ENCODE measurements at places on chromosomes 6 and 20.

DNA sequence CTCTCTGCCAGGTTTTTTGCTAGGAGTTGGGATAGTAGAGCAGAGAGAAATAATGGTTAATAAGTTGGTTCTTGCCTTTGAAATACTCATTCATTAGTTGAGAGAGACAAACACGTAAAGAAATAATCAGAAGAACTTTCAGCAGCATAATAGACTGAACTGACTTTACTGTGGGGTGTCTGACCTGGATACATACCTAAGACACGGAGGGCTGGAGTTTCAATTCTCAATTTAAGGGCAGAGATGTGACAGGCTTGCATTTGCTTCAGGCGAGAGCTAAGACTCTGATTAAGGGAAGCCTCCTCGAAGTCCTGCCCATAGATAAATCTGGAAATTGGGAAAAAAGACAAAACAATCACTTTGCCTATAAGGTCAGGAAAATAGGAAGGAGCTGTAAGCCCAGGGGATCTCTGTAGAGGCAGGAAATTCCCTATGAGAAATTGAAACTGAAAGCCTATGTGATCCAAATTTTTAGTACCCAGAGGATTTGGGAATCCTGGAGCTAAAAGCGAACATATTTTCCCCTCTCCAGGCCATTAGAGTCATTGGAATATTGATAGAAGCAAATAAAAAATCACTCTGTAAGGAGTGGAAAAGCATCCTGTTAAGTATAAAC lies 276.8 kb downstream of the PHACTR1 start:
- DNase-seq = no peak

GRCh38 chr6:165448210-165448609 lies 138.8 kb upstream of the C6orf118 start:
- DNase-seq = no peak

DNA sequence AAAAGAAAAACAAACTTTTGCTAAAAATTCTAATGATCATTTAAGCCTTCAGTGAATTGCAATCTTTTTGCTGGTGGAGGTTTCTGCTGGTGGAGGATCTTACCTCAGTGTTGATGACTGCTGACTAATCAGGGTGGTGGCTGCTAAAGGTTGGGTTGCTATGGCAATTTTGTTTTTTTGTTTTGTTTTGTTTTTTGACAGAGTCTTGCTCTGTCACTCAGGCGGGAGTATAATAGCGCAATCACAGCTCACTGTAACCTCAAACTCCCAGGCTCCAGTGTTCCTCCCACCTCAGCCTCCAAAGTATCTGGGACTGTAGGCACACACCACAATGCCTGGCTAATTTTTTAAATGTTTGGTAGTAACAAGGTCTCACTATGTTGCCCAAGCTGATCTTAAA lies 94.7 kb downstream of the ANKRD6 start:
- DNase-seq = no peak

- DNase-seq = no peak
Observed at GRCh38 chr20:16292226-16292880, 280.9 kb downstream of the KIF16B start.

DNA sequence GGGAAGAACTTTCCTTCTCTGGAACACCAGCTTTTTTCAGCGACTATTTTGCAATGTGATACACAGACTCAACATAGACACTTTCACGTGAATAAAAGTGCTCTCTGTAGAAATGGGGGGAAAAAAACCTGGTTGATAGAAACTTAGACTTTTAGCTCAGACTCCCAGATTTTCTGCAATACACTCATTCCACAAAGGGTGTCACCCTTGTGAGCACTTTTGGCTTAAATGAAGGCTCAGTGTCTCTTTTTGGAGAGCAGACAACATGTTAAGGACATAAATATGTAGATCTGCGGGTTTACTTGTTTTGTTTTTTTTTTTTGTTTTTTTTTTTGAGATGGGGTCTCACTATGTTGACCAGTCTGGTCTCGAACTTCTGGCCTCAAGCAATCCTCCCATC lies 579.6 kb downstream of the PTPRT start:
- no peak for DNase-seq

GRCh38 chr6:33203443-33204164 lies 851 bp upstream of the HSD17B8 start:
- DNase-seq = no peak

- no peak for DNase-seq
Observed at GRCh38 chr20:19969106-19969505, 48.1 kb upstream of the NAA20 start.

DNA sequence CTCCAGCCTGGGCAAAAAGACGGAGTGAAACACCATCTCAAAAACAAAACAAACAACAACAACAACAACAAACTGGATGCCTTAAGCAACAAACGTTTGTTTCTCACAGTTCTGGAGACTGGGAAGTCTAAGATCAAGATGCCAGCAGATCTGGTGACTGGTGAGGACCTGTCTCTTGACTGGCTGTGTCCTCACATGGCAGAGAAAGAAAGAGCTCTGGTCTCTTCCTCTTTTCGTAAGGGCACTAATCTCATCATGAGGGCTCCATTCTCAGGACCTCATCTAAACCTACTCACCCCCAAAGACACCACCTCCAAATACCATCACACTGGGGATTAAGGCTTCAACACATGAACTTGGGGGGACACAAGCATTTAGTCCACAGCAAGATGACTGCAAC lies 13.5 kb upstream of the GFOD1 start:
- DNase-seq = no peak

- DNase-seq = no peak
Observed at GRCh38 chr6:53151676-53152075, 3.0 kb upstream of the GCM1 start.

- peak; percentile 52 for DNase-seq
Observed at GRCh38 chr6:56891754-56892153, 63.2 kb upstream of the BEND6 start.

DNA sequence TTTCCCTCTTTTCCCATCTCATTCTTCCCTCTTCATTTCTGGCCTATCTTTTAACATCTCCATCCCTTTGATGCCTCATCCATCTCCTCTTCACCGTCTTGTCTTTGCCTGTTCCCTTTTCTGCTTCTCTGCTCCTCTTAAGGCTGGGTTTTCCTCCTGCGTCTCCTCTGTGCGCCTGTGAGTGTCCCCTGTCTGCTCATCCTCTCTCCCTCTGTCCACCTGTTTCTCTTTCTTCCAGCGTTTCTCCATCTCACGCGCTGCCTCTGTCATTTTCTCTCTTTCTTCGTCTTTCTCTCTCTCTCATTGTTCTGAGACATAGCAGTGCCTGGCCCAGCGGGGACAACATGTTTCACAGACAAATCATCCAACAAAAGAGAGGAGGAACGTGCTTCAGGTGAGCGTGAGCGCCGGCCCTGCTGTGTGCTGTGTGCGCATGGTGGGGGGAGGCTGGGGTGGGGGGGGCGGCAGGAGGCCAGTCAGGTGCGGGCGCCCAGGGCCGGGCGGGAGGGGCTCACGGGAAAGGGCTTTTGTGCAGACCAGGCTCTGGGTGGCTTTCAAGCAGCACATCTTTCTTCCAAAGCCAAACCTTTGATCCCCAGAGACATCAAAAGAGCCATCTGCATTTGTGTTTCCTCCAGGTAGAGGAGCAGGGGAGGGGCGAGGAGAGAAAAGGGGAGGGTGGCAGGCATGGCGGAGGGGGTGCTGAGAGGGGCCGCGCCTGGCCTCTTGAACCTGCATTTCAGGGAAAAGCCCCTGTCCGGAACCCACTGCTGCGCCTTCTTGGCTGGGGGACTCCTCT lies 121.3 kb downstream of the VEGFA start:
- DNase-seq = no peak

- DNase-seq = no peak
Observed at GRCh38 chr20:51096582-51097267, 73.8 kb upstream of the KCNG1 start.

DNA sequence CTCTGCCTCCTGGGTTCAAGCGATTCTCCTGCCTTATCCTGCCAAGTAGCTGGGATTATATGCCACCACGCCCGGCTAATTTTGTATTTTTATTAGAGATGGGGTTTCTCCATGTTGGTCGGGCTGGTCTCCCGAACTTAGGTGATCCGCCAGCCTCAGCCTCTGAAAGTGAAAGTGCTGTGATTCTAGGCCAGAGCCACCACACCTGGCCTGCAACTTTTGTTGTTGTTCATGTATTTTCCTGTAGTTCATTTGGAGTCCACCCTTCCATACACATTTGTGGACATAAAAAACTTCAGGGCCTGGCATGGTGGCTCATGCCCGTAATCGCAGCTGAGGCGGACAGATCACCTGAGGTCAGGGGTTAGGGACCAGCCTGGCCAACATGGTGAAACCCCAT lies 14.5 kb downstream of the HSPA1B start:
- DNase-seq = no peak

DNA sequence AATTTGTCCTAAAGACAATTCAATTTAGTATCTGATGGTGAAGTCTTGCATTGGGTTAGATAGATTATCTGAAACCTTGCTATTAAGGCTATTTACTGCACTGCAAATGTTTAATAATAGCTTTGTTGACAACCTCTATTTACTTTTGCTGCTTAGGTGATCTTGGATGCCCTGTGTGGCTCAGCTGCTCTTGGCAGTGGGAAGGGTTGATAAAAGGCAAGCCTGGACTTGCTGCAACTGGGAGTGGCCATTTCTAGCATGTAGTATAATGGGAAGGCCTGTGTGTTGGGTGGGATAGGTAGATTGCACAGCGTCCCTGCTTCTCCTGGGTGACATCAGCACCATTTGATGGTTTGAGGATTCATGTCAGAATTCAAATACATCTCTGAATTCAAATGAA lies 49.1 kb downstream of the ARMC2 start:
- DNase-seq = no peak

DNA sequence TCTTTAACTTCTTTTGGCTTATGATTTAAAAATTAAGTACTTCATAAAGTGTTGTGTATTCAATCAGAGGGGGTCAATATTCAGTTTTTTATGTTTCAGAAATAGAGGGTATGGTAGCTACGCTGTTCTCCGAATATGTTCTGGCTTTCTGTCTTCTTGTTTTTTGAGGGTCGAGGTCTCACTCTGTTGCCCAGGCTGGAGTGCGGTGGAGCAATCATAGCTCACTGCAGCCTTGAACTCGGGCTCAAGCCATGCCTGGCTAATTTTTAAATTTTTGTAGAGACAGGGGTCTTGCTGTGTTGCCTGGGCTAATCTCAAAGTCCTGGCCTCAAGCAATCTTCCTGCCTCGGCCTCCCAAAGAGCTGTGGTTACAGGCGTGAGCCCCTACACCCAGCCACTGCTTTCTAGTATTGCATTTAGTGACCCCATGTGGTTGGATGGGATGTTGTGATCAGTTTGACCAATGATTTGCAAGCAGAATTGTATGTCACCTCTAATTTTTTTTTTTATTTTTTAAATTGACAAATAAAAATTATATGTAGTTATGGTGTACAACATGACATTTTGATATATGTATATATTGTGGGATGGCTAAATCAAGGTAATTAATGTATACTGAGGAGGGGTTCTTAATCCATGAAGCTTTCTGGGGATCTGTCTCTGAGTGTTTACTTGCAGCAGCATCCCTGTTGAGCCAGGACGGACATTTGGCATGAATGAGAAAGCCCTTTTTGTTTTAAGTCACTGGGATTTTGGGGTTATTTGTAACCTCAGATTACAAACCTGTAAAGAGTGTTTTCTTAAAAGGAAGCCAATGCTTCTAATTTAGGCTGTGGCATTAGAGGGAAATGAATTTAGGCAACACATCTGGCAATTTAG lies 38.5 kb upstream of the DEK start:
- peak; percentile 21 for DNase-seq

GRCh38 chr6:14877758-14878157 lies 368.1 kb upstream of the JARID2 start:
- no peak for DNase-seq

- DNase-seq = no peak
Observed at GRCh38 chr6:132571774-132572173, 1.7 kb downstream of the TAAR6 start.

DNA sequence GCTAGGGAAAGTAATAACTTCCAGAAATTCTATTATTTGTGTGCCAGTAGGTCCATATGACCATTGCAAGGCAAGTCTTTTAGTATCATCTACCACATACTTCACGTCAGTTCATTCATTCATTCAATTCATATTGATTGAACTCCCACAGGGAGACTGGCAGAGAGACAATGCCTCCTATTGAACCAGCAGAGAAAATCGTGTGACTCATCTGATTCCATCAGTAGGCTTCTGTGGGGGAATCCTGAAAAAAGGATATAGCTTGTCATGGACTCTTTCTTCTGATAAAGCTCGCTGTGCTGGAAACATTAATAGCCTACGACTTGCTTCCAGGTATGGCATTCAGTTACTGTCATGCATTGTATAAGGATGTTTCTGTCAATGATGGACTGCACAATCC lies 45.3 kb upstream of the CNR1 start:
- DNase-seq = no peak

- peak; percentile 91 for DNase-seq
Observed at GRCh38 chr6:34243901-34244884, 4.6 kb downstream of the SMIM29 start.

- DNase-seq = no peak
Observed at GRCh38 chr6:134379599-134379998, 61.7 kb upstream of the SGK1 start.

GRCh38 chr20:3612795-3613572 lies 50.2 kb downstream of the GFRA4 start:
- DNase-seq = peak; percentile 6

DNA sequence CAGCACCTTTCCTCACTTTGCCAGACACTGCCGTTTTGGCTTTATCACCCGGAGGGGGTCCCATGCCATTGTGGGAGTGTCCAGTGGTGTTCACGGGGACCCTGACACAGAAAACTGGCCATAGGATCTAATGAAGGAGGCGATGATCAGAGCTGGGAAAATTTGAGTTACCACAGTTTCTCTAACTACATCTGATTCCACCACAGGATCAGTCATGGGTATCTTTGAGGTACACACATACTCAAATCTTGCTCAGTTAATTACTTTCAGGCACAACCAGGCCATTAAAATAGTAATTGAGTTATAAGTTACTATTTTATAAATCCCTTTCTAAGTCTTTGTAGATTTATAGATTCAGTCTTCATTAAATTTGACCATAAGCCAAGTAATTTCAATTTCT lies 215.1 kb downstream of the PRL start:
- no peak for DNase-seq

- DNase-seq = no peak
Observed at GRCh38 chr6:168596344-168596743, 155.4 kb downstream of the SMOC2 start.

DNA sequence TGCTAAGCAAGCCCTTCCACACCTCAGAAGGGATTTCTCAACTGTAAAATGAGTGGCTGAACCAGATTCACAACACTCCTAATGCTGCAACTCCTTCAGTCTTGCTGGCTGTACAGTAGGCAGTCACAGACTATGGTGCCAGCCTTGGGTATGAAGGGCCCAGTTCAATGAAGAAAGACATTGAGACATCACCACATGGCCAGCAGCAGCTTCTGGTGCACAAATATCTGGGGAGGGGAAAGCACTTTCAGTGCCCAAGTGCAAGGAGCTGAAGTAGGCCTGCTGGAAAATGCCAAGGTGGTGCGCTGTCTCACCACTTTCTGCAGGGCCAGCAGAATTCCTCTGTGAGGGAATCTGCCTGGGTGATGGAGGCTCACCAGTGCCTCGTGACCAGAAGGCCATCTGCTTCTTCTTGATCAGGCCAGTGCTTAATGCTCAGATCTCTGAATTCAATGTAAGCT lies 1.8 kb downstream of the PLA2G7 start:
- DNase-seq = no peak

- no peak for DNase-seq
Observed at GRCh38 chr6:105305521-105305920, 97.4 kb downstream of the PREP start.

GRCh38 chr6:117272032-117272866 lies 6.9 kb downstream of the VGLL2 start:
- peak; percentile 14 for DNase-seq

Data from fibroblast of skin of right quadriceps (primary cell).